ENCODE measurements at places on chromosomes 6 and 20.
A peak's percentile ranks its signal among the peaks of the same experiment; 100 is the strongest.

GRCh38 chr6:45698046-45698445 is 317.6 kb downstream of the CLIC5 start:
- peak; percentile 55 for DNase-seq

- DNase-seq: no peak
These were observed at the start of gene SMLR1 for GRCh38 chr6:130827247-130828149. SMLR1 (plus strand) TSS chr6:130827406; CDS start chr6:130827414, 8 bp downstream.

GRCh38 chr6:152093711-152094110 is 286.2 kb downstream of the ESR1 start:
- no peak for DNase-seq

GRCh38 chr20:60752741-60753420 is 499.2 kb upstream of the CDH4 start:
- DNase-seq: no peak

- DNase-seq: no peak
These were observed 13.5 kb downstream of the STK35 start for GRCh38 chr20:2114990-2115681.

GRCh38 chr6:147007441-147007840 is 196.8 kb upstream of the STXBP5 start:
- no peak for DNase-seq

GRCh38 chr20:49706630-49707091 is 7.0 kb downstream of the B4GALT5 start:
- no peak for DNase-seq

DNA sequence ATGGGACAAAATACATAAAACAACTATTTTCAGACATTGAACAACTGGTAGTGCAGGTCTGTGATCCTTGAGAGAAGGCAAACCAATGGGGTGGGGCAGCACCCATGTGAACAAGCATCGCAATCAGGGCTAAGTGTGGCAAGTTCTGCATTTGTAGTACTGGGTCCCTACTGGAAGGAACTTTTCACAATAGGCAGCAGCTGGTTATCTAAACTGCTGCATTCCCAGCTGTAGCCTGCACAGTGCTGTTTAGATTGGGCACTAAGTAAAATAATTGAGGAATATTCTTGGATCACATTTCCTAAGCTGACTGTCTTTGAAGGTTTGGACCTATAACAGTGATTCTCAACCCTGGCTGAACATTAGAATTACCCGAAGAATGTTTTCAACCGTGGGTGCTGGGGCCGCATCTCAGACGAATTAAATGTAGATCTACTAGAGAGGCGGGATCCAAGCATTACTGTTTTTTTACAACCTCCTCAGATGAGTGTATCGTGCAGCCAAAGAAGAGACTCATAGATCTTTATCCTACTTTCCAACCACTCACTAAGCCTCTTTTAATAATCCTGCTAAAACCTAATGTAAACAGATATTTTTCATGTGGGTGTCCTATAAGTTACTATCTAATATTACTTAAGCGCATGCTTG is 12.4 kb upstream of the MAP3K4 start:
- DNase-seq: no peak

- peak; percentile 70 for DNase-seq
These were observed 127.9 kb downstream of the BCKDHB start for GRCh38 chr6:80234401-80234800.

DNA sequence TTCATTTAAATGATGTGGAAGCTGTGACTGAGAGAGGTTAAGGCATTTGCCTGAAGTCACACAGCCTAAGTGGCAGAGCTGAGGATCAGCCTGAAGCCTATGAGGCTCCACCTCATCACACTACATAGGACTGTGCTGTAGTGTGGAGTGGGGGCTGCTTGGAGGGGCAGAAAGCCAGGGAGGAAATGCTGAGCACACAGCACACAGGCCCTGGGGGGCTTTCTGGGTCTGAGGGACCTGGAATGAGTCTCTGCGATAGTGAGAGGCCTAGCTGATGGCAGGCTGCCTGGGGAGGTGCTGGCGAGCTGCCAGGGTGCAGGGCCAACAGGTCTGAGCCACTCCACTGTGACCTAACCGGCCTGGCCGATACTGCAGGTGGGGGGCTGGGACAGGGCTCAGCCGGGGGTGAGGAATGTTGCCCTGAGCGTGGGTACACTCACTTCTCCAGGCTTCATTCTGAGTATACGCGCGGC is 2.2 kb upstream of the ARHGAP40 start:
- no peak for DNase-seq

GRCh38 chr6:57435475-57436160 is 118.2 kb downstream of the PRIM2 start:
- no peak for DNase-seq

- no peak for DNase-seq
These were observed 174.9 kb upstream of the SPTLC3 start for GRCh38 chr20:12833861-12834260.

- DNase-seq: peak; percentile 8
These were observed 959.7 kb downstream of the KIF16B start for GRCh38 chr20:15613530-15613929.

- DNase-seq: peak; percentile 19
These were observed 80.8 kb downstream of the RCAN2 start for GRCh38 chr6:46410334-46410953.

DNA sequence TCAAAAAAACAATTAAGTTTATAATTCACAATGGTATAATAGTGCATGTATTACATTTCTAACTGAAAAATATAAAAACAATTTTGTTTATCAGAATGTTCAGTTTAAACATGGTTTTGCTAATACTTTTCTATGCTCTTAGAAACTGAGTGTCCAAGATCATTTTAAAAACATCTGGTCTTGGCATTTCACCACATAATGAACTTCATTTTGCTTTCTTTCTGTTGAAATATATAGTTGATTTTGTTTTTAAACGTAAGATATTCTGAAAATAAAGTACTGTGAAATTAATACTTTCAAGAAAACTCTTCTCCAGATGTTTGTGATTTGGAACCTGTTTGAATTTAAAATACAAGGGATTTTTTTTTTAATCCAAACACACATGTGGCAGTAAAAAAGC is 264.4 kb downstream of the COL12A1 start:
- no peak for DNase-seq

DNA sequence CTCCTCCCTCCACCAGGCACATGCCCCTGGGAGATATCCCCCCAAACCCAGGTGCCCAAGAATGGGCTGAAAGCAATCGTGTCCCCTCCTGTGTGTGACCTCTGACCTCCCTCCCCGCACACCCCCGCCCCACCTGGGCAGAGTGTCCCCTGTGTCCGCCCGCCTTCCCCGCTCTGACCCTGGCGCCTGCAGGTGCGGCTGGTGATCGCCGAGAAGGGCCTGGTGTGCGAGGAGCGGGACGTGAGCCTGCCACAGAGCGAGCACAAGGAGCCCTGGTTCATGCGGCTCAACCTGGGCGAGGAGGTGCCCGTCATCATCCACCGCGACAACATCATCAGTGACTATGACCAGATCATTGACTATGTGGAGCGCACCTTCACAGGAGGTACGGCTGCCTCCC is 9.9 kb downstream of the GDAP1L1 start:
- DNase-seq: no peak

DNA sequence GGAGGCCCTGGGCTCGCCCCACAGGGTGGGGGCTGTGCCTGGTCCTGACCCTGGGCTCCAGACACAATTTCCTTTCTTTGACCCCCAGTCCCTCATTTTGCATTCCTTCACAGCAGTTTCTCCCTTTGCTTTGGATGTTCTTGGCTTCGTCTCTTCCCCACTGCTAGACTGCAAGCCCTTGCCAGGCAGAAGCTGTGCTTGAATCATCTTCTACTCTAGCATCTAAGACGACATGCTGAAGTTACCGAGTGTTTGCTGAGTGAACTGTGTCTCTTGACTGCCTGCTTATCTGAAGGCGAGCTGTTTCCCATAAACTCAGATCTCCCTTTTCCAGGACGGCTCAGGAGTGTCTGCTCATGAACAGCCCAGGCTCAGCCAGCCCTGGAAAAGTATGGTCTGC is 14.3 kb upstream of the SYNDIG1 start:
- no peak for DNase-seq

GRCh38 chr20:59748619-59749191 is 144.4 kb downstream of the PHACTR3 start:
- peak; percentile 97 for DNase-seq

DNA sequence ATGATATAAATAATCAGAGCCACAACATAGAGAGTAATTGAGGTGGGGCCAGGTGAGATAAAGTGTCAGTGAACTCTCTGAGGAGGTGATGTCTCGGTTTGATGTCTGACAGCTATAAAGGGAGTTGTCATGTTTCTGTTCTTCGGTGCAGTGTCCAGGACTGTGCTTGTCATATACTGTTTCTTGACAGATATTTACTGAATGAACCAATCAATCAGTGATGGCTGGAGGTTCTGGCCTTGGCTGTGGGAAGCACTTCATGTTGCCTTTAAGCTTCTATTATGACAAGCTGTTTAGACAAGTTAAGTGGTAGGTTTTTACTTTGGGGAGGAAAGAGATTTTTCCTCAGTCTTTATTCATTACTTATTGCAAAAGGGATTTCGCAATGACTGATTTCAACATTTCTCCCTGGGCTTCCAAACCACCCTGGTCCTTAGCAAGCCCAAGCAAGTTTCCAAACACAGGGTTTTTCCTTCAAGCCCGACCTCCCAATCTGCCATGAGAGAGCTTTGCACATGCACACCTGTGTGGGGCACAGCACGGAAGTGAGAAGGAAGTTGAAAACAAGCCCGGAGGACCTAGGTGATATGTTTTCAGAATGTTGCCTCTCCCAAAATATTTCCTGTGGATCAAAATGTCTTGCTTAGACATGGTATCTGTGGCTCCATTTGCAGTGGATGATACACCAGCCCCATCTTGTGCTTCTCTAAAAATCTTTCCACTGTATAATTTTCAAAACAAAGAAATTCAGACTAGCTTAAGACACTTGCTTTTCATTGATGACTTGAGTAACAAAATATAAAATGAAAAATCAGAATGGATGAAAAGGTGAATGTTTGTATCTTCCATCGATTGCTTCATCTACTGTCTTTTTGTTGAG is 567.3 kb upstream of the BTBD3 start:
- DNase-seq: peak; percentile 66

GRCh38 chr6:139932671-139933070 is 558.2 kb upstream of the CITED2 start:
- no peak for DNase-seq

DNA sequence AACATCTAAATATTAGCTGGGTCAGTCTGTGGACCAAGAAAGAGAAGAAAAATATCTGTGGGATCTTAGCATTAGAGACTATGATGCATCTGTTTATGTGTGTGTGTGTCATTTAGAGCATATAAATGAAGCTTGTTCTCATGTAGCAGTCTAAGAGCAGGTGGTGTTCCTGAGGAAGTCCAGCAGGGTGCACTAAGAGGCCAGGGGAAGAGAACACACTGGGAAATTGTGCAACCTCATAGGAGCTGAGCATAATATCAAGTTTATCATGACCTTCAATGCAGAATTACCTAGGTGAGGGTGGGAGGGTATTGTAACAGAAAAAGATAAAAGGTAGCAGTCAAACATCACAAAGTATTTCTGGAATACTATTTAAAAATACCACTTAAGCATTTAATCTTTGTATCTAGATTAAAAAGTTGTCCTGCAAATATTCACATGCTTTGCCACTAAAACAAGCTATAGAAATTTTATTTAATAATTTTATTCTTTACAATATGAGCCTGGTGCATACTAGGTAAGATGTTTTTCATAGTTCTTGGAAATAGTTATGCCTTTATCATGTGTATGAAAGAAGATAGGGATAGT is 80.5 kb downstream of the SMPDL3A start:
- peak; percentile 22 for DNase-seq

GRCh38 chr20:15204234-15204633 is 866.8 kb upstream of the FLRT3 start:
- no peak for DNase-seq

DNA sequence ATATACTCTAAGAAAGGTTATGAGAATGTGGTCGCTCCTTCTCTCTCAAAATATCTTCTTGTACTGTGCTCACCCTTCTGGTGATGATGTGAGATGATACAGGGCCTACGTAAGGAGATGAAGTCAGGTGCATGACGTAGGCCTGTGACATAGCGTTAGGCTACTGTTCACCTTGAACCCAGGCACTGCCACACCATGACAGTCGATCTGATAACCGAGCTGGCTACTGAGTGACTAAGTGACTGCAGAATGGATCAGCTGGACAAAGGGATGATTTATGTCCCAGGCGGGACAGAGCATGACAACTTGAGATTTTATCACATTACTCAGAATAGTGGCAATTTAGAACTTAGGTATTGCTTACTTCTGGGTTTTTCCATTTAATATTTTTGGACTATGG is 11.2 kb downstream of the SLC24A3 start:
- no peak for DNase-seq

- no peak for DNase-seq
These were observed 169.0 kb downstream of the UST start for GRCh38 chr6:148915810-148916209.

GRCh38 chr6:17584241-17584803 is 15.8 kb upstream of the FAM8A1 start:
- peak; percentile 82 for DNase-seq

DNA sequence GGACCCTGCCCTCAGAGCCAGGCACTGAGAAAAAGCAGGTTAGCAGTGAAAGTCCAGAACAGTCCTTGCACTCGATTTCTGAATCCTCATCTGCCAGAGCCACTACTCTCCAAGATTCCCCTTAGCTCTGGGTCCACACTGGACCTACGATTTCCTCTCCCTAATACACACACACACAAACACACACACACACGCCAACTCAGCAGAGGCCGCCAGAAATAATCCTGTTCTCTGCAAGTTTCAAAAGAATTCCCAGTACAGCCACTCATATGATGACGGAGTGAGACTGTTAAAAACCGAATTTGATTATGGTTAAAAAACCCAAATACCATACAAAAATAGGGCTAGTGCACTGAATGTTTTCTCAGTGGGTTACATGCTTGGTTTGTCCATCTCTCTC is 90.8 kb downstream of the GMPR start:
- no peak for DNase-seq

- DNase-seq: no peak
These were observed 9.5 kb upstream of the SFT2D1 start for GRCh38 chr6:166351715-166352285.

GRCh38 chr20:37789408-37789807 is 95.6 kb downstream of the CTNNBL1 start:
- no peak for DNase-seq

DNA sequence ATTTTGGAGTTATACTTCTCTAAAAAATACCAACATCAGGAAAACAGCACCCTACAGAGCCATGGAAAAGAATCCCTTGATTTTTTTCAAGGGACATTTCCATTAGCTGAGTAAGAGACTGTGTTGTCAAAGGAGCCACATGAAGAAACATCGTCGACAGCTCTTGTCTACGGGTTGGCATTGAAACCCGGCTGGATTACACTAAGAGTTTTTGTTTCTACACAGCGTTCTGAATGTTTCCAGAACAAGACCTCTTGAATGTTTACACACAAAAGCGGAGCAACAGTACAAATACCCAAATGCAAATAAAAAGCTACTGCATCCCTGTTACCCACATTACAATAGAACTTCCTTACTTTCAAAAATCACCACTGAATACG is 2.4 kb upstream of the MYLK4 start:
- no peak for DNase-seq

All from fibroblast of skin of scalp (primary cell).